ENCODE measurements at places on chromosomes 7 and 10.

- DNase-seq, result no peak
Measured at GRCh38 chr7:24723178-24723530, 34.1 kb downstream of the GSDME start.

GRCh38 chr7:7867846-7868571, 100.6 kb upstream of the GLCCI1 start:
- no peak for DNase-seq

GRCh38 chr10:88108115-88108610, 244.7 kb downstream of the PTEN start:
- DNase-seq, result no peak

DNA sequence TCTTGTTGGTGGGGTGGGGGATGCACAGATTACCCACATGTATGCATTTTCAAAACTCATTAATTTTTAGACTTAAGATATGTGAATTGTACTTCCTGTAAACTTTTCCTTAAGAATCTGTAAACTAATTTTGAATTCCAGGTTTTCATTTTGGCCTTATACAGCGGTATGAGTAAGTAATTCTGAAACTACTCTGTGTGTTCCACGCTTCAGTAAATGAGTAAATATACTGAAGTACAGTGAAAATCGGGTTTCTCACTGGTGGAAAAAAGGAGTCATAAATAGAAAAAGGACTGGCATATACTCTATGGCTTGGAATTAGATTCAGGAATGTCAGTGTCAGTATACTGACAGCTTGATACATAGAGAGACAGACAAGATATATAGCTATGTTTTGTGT, 72.8 kb downstream of the CTTNBP2 start:
- DNase-seq, result no peak

DNA sequence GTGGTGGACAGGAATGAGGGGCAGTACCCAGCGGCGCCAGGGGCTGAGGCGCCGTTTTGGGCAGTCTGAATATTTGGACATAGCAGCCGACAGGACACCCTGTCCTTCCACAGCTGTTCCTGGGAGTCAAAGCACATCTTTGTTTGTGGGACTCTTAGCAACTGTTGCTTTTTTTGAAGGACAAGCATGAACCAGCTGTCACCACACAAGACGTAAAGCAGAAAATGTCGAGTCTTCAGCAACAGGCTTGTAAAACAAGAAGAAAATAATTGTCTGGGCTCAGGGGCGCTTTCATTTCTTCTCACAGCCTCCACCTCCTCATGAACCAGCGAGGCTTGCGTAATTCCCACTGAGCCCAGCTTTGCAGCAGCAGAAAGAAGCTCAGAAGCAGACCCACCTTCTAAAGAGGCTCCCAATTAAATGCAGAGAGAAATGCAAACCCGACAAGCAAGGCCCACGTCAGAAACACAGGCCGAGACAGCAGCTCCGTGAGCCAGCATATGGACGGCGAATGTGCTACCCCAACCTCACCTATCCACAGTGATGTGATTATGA, 68.9 kb upstream of the DNAAF5 start:
- no peak for DNase-seq

All from stimulated activated CD4-positive, alpha-beta T cell treated with anti-CD3 and anti-CD28 coated beads, Interleukin-1b, Interleukin-23, amount 100 ng/mL, for 48 hours (primary cell).